ENCODE measurements at places on chromosomes 12 and 14.

- no peak for DNase-seq
These were observed 458.3 kb upstream of the SEL1L start for GRCh38 chr14:81991998-81992397.

DNA sequence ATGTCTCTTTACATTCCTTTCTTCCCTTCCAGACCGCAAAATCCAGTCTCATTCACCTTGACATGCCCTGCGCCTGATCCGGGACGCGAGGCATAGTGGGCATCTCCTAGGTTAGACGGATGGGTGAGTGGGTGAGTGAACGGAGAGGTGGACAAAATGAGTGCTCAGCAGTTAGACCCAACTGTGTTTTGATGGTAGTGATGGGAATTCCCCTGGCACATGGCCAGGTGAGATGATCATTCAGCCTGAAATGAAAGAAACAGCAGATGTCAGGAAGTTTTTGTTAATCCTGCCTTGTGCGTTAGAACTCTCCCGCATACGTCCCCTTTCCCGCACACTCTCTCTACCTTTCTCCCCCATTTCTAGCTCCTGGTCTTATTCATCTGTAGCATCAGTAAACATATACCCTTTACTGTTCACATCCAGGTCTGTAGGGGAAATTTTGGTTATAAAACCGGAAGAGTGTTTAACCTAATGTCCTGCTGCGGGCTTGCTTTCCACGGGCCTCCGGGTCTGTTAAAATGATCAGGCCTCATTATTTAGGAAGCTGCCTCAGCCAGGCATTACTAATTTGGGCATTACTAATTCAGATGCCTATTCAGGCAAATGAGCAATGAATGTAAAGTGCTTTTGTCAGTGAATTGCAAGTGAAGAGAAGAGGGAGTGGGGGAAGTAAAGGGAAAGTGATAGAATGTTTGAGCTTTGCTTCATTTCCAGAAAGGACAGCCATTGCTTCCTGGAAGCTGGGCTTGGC, 172.8 kb downstream of the ETV6 start:
- no peak for DNase-seq

- no peak for DNase-seq
These were observed 367.4 kb upstream of the TBX3 start for GRCh38 chr12:115051378-115051777.

DNA sequence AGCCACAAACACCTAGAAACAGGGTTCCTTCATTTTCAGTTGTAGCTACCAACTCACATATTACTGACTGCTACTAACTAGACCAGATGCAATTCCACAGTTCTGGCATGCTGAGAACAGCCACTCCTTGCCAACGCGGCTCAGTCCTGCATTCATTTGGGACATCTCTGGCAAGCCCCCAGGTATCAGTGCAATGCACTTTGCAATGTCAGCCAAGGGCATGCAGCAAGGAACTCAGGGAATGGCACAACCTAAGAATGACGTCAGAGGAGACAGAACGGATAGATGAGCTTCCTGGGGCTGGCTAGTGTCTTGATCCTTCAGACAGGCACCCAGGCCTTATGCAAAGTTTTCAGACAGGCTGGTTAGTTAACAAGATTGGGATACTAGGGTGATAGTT, 29.6 kb downstream of the MAP3K9 start:
- DNase-seq: no peak

- peak; percentile 32 for DNase-seq
These were observed 5.0 kb downstream of the CELA1 start for GRCh38 chr12:51341251-51342007.

- DNase-seq: no peak
These were observed 103.6 kb downstream of the SSPN start for GRCh38 chr12:26298785-26299621.

GRCh38 chr12:7060353-7060954, at the start of gene C1S:
C1S (plus strand) TSS chr12:7060718; CDS start chr12:7061913, 1,195 bp downstream.
- no peak for DNase-seq

GRCh38 chr12:37565112-37565511, 751.5 kb upstream of the ALG10B start:
- DNase-seq: no peak

DNA sequence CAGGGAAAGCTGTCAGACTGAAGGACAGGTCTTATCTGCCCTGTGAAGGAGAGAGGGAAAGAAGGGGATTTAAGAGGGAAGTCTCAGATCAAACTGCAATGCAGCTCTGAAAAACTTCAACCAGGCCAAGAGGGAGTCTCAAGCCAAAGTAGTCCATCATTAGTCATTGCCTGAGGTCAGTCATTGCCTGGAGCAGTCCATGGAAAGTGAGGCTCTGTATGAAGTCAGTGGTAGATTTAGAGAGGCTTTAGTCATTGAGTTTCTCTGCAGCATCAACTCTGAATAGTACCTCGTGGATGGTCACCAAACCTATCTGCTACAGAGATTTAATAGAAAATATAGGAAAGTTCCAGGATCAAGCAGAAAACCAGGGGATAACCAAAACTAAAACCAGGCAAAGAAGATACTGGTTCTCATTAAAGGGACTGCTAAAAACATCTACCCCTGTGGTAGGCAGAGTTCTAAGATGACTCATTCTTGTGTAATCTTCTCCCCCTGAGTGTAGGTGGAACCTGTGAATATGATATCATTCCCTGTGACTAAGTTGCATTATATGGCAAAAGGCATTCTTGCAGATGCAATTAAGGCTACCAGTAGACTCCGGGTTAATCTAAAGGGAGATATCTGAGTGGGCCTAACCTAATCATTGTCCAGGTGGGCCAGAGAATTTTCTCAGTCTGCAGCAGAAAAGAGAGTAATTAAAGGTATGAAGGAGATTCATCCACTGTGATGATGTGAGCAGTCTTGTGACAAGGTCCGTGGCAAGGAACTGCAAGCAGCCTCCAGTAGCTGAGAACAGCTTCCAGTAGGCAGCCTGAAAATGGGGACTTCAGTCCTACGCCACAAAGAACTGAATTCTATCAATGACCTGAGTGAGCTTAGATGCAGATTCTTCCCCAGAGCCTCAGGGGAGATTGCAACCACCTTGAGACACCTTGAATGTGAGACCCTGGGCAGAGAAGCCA, 123.1 kb downstream of the GALC start:
- no peak for DNase-seq

DNA sequence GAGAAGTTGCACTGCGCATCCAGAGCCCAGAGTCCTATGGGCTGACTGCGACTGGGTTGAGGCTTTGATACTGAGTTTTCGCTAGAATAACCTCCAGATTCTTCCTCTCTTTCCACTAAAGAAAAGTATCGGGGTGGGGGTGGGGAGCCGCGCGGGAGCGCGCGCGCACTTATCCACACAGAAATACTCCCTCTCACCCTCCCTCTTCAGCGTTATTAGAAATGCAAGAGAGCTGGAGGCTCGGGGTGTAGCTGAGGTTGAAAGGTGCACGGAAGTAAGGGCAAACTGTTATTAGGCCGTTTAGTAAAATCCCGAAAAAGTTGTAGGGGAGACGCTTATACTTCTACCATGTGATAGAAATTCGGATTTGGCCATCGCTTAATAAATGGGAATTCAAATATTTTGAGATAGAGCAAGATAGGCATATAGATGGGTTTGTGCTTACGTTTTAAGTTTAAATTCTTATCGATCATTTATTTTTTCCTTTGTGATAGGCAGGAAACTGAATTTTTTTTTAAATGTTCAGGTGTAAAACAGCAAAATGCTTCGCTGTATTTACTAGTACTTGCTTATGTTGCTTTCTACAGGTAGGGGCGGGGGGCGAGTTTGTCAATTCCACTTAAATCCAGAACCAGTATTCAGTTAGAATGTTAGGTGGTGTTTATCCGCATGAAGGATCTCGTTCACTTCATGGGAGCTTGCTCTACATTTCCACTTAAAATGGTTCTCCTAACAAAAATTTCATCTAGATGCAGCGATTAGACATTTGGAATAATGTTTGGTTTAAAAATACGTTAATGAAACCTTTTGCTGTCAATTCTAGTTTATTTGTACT, 1.1 kb downstream of the ARHGAP5 start:
- DNase-seq: no peak

DNA sequence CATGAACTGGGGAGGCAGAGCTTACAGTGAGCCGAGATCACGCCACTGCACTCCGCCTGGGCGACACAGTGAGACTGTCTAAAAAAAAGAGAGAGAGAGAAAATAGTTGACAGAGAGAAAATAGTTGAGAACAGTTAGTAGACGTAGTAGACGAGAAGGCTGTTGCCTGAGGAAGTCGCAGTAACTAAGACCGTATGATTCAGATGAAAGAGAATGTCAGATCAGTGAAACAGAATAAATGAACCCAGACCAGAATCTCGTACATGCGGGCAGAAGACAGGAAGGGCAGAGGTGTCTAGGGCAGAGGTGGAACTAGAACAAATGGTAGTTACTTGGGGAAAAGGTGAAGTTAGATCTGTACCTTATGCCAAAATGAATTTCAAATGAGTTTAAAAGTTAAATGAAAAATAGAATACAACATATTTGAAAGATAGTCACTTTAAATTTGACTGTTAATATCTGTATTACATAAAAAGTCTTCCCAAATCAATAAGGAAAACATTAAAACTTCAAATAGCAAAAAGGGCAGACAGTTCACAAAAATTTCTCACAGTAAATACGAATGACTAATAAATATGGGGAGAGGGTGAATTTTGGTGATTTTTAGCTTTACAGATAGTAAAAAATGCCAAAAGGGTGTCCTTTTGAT, 17.7 kb downstream of the MDM2 start:
- no peak for DNase-seq

- peak; percentile 36 for DNase-seq
These were observed at the start of gene STON2 for GRCh38 chr14:81400202-81400678. STON2 (minus strand) TSS chr14:81400324; CDS start chr14:81398382, 1,942 bp downstream.

GRCh38 chr12:75455839-75456238, 24.7 kb upstream of the GLIPR1 start:
- DNase-seq: no peak

DNA sequence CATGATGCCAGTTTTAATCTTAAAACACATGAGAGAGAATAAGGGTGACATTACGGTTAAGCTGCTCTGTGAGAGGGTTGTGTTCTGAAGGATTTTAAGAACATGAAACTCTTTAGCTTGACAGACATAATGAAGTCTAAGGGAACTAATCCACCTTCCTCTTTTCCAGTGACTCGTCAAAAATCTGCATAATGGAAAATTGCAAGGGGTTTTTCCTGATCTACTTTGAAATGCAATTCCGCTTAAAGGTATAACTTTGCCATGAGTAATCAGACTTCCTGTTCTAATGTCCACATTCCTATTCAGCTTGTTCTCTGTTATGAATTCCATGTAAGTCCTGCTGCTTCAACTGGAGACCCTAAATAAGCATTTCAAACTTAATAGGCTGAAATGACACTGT, at the start of gene ZNF705A:
Gene ZNF705A, plus strand, starts transcription at position 171 of the 400 bp plus-strand sequence. CDS start 15,611 bp downstream, outside the sequence.
- no peak for DNase-seq

- DNase-seq: no peak
These were observed 7.3 kb downstream of the MSI1 start for GRCh38 chr12:120361506-120362208.

GRCh38 chr12:120962532-120963020, 15.8 kb upstream of the HNF1A start:
- no peak for DNase-seq

- DNase-seq: no peak
These were observed 13.0 kb downstream of the ZFP36L1 start for GRCh38 chr14:68779761-68780323.

- DNase-seq: no peak
These were observed 5.9 kb upstream of the ORAI1 start for GRCh38 chr12:121620333-121620891.

DNA sequence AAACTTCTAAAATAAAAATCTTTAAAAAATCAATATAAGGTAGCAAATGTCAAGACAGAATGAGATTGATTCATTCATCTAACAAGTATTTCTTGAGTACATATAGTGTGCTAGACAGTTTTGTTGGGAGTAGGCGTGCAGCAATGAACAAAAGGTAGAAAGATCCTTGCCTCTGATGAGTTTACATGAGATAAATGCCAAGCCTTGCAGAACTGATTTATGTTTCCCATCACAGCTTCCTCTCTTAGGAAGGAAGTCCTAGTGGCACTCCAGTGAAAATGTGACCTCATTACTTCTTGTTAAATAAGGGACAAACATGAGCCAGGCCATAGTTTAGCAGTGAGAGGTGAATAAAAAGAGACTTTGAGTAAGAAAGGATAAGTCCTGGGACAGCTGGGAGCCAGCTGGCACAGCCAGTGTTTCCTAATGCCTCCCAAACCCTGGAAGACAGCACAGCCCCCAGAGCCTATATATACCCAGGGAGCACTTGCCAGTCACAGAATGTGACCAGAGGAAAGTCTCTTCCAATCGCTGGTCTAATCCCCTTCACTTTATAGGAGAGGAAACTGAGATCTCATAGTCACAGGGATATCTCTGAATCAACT, 4.7 kb upstream of the COCH start:
- no peak for DNase-seq

GRCh38 chr12:32612658-32613614, 66.2 kb upstream of the DNM1L start:
- no peak for DNase-seq

- no peak for DNase-seq
These were observed 1543.5 kb downstream of the AACS start for GRCh38 chr12:126608607-126609175.

DNA sequence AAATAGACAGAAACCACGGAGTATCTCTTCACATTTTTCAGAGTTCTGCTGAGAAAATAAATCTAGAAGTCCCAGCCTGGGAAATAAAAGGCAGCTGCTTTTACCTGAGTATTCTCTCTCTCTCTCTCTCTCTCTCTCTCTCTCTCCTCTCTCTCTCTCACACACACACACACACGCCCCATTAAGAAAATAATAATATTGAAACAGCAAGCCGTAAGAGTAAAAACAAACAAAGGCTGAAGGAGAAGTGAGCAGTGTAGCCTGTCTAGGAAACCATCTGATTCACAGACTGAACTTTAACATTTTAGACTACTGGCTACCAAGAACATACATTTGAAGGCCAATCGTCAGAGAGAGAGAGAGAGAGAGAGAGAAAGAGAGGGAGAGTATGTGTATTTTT, 8.4 kb downstream of the PTHLH start:
- DNase-seq: peak; percentile 10

DNA sequence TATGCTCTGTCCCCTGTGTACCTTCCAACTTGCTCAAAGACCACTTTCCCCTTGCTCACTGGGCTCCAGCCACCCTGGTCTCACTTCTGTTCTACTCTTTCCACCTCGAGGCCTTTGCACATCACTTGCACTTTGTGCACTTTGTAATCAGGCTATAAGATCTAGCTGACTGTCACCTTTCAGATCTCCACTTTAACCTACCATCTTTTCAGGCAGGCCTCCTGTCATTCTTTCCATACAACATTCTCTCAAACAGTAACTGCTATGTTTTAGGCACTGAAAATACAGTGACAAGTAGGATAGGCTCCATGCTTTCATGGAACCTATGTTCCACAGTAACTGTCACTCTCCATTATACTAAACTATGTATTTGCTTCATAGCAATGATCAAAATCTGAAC, 14.0 kb downstream of the CPM start:
- no peak for DNase-seq
